Stimulated activated CD4-positive, alpha-beta T cell treated with anti-CD3 and anti-CD28 coated beads, Interleukin-2, amount 100 ng/mL, for 48 hours (primary cell): ENCODE measurements at places on chromosomes 1 and 21.

GRCh38 chr1:111758373-111758772 lies 2.7 kb downstream of the DDX20 start:
- no peak for DNase-seq

GRCh38 chr1:9654834-9655723 lies 3.5 kb downstream of the PIK3CD start:
- peak; percentile 43 for DNase-seq

DNA sequence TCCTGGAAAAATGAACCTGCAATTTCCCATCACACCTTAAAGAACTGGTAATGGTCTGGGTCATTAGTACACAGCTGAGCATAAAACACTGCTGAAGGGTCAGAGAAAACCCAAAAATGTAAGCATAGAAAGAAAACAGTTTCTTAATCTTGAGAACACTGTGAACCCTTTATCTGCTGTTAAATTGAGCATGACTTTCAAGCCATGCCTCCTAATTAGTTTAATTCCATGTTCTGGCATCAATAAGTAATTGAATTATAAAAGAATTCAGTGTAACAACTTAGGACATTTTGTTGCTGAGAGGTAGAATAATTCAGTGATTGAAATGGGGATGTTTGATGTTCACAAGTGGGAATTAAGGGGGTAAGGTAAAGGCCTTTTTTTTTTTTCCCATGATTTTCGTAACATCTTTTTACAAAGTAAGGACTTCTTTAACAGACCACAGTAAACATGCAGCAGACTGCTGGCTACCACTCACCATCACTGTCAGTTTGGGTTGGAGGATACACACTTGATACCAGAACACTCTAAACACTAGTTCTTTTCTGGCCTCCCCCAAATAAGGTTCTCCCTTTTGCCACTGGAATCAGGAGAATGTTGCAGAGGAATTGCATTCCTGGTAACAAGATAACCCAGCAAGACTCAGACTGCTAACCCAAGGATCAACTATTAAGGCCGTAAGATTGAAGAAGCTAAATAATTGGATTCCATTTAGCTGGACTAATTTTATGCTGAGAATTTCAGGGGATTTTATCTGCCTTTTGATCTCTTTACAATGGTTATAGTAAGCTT lies 3.0 kb downstream of the RWDD3 start:
- no peak for DNase-seq

- DNase-seq, result peak; percentile 7
Observed at GRCh38 chr21:38914528-38915293, 109.0 kb downstream of the ETS2 start.

DNA sequence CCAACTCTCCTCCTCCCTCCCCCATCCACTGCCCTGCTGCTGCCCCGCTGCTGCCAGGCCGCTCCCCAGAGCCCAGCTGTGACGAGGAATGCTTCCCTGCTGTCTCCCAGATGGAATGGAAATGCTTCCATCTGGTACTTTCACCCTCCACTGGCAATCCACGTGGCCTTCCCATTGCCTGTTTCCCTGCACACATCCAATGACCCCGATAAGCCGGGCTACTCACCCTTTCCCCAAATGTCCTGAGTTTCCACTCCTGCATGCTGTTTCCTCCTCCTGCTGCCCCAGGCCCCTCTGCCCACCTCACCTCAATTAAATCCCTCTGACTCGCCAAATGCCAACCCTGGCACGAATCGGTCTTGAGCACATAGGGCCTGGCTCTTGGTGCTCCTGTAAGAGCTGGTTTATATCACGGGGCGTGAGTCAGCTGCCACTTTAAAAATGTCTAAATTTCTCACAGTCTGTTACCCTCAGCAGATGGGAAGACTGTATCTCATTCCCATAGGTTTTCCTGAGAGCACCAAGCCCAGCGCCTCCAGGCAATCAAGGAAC lies 36.4 kb downstream of the MRAP start:
- no peak for DNase-seq

GRCh38 chr1:236494586-236495466 lies 29.0 kb upstream of the LGALS8 start:
- no peak for DNase-seq

DNA sequence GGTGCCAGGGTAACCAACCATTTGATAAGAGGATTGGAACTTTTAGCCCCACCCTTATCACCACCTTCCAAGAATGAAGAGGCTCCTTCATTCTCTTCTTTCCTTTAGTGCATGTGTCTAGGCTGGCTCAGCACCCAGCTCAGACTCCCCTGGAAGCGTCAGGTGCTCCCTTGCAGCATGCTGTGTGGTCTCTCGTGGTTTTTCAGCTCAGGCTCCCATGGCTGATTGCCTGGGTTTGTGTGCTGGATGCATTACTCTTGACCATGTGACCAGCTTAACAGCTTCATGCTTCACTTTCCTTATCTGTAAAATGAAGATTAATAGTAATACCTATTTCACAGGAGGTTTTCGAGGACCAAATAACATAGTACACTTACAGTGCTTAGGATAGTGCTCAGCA lies 198.4 kb downstream of the HHAT start:
- no peak for DNase-seq

DNA sequence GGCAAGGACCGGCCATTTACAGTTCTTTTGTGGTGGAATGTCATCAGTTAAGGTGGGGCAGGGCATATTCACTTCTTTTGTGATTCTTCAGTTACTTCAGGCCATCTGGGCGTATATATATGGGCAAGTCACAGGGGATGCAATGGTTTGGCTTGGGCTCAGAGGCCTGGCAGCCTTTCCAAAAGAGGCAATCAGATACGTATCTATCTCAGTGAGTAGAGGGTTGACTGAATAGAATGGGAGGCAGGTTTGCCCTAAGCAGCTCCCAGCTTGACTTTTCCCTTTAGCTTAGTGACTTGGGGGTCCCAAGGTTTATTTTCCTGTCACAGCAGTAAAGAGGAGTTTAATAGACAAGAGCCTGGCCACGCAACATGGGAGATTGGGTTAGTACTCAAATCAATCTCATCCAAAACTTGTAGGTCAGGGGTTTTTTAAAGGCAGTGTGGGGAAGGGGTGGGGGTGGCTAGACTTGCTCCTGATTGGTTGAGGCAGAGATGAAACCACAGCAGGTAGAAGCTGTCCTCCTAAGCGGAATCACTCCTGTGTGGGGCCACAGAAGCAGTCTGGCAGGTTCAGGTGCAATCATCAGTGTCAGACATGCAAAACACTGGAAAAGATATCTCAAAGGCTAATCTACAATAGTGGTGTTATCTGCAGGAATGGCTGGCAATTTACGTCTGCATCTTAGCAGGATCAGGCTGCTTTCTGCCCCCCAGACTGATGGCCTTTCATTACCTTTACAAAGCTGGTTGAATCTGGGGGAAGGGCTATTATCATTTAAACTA lies 112.9 kb downstream of the TLR5 start:
- no peak for DNase-seq

- DNase-seq, result no peak
Observed at GRCh38 chr1:168453056-168453455, 90.7 kb downstream of the XCL2 start.

GRCh38 chr1:64499966-64500365 lies 30.0 kb downstream of the CACHD1 start:
- no peak for DNase-seq

GRCh38 chr1:159839116-159839849 lies 12.6 kb downstream of the SLAMF8 start:
- no peak for DNase-seq

DNA sequence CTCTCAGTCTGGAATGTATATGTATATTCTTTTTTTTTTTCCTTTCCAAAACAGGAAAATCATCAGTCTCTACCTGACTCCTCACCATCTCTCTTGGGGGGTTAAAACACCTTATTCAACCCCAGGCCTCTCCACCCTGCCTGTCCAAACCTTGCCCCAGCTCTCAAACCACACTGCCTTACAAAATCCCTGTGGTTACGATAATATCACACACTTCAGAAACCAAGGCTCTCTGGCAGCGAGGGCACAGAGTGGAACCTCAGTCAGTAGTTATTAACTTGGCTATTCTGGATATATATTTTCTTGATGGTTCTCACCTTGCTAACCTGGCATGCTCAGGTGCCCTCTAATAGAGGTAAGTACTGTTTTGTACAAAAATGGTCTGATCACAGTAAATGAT lies 24.7 kb downstream of the KIAA0040 start:
- DNase-seq, result no peak

GRCh38 chr1:157369808-157370521 lies 182.3 kb downstream of the FCRL5 start:
- peak; percentile 38 for DNase-seq

DNA sequence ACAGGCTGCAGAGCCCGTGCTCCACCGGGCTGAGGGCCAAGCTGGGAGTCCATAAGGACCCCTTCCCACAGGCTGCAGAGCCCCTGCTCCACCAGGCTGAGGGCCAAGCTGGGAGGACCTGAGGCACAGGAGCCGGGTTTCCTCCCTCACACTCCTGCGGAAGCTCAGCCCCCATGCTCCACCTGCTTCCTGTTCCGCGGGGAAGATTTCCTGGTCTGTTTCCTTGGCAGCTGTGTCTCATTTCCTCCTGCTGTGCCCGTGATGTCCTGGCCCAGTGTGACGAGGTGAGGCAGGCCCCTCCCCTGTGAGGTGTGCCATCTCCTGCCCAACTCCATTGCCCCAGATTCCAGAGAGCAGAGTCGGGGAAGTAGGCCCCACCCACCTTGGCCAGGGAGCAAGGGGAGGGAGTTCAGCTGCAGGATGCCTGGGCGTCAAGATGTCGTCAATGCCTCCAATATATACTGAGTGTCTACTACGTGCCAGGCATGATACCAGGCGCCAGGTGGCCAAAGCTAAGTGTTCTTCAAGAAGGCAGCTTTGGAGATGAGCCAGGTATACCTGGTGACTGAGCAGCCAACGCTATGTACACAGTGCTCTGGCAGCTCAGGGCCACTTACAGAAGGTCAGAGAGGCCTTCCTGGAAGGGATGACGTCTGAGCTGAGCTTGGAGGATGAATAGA lies 58.8 kb downstream of the NAV1 start:
- DNase-seq, result no peak

DNA sequence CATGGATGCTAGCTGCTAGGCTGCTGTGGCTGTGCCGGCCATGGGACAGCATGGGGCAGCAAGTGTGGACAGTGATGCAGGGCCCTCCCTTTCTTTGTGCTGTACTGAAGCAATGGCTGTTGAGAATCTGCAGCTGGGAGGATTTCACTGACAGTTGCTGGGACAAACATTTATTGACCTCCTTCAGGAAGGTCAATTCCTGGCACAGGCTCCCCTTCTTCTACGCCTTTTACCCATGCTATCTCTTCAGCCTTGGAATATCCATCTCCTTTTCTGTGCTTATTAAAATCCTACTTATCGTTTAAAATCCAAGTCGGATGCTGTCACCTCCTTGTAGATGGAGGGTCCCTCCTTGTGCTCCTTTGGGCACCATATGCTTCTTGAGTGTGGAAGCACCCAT lies 213.1 kb upstream of the USP24 start:
- DNase-seq, result no peak

DNA sequence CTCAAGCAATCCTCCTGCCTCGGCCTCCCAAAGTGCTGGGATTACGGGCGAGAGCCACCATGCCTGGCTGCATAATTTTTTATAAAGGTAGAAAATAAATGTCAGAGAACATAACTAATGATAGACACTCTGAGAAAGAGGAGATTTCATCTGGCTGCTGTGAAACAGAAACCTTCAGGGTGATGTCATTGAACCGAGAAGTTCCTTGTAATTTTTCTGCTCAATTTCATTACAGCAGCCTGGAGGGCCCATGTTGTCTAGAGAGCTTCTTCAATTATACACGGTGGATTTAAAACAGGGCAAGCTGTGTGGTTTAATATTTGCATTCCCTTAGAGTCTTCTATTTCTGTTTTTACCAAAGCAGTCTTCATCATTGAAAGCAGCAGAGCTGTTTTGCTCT lies 64.3 kb upstream of the MORC3 start:
- no peak for DNase-seq

DNA sequence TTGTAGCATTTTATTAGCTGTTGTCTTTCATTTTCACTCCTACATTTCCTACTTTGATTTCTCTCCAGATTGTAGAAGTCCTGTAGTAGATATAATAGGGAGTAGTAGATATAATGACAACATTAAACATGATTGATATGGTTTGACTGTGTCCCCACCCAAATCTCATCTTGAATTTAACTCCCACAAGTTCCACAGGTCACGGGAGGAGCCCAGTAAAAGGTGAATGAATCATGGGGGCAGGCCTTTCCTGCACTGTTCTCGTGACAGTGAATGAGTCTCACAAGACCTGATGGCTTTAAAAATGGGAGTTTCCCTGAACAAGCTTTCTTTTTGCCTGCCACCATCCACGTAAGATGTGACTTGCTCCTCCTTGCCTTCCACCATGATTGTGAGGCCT lies 7.5 kb upstream of the PRDX6 start:
- no peak for DNase-seq

DNA sequence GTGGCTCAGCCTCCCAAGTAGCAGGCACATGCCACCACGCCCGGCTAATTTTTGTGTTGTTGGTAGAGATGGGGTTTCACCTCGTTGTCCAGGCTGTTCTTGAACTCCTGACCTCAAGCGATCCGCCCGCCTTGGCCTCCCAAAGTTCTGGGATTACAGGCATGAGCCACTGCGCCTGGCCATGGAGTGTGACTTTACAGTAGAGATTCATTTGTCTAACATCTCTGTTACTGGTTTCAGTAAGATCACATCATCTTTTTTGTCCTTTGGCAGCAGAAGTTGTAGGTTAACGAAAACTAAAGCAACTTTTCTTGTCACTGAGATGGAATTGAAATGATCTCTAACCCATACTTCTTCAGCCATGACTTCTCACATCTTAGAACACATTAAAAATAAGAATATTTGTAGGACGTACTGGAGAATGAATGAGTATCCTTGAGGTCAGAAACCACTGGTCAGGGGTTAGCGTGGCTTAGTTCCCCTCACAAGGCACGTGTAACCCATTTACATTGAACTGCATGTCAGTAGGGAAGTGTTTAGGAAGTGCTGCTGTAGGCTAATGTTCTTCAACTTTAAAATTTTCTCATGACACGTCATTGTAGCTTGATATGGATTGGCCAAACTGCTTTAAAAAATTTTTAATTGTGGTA lies 75.9 kb downstream of the CAMTA1 start:
- no peak for DNase-seq

DNA sequence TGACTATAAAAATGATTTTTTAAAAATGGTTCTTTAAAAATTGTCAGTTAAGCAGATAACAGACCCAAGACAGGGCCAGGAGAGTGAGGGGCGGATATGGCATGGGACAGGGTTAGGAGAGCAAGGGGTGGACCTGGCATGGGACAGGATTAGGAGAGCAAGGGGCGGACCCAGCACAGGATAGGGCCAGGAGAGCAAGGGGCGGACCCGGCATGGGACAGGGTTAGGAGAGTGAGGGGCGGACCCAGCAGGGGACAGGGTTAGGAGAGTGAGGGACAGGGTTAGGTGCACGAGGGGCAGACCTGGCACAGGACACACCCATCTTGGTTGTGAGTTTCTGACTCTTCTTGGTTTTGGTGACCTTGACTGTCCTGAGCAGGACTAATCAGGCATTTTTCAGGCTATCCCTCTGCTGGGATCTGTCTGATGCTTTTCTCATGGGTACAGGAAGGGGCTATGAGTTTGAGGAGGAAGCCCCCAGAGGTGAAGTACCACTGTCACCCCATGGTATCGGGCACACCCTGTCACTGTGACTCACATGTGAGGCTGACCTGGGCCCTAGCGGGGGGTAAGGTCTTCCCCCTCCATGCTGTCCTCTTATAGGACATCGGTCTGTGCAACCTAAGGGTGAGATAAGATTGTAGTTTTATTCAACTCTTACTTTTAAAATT lies 159.0 kb upstream of the COL6A1 start:
- no peak for DNase-seq
